ENCODE measurements at places on chromosomes 6 and 20.

DNA sequence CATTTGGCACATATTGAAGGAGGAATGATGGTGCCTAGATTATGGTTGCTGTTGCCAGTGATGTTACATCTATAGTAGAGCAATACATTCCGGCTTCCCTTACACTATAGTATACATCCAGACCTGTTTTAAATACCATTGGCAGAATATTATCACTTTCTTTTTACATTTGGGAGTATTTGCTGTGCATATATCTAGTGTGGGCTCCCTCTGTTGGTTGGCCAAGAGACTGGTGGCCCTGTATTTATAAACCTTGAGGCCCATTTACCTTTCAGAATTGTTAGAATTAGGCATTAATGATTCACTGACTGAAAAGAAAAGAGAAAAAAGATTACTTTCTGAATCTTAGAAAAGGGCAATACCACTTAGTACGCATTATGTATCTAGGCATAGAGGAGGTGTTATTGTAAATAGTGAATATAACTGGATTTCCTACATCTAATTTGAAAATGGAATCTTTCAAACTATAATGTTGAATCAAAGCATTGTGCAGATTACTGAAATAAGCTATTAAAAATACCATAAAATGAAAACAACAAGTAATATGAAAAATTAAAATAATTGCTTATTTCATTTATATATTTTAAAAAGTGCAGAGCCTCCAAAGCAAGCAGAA, 628.8 kb upstream of the MAN1A1 start:
- DNase-seq = no peak

DNA sequence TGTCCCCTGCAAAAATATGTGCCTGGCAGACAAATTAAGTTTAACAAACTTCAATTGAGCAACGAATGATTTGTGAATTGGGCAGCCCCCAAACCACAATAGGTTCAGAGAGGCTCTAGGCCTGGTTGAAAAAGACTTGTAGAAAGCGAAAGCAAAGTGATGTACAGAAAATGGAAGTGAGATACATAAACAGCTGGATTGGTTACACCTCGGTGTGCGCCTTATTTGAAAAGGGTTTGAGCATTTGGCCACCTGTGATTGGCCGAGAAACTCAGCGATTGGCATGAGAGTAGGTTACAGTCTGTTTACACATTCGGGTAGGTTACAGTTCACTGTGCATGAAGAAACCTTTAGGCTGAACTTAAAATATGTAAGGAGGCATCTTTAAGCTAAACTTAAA, 136.9 kb downstream of the CD83 start:
- no peak for DNase-seq

- no peak for DNase-seq
Measured at GRCh38 chr20:13220194-13220903, 725 bp upstream of the ISM1 start.

DNA sequence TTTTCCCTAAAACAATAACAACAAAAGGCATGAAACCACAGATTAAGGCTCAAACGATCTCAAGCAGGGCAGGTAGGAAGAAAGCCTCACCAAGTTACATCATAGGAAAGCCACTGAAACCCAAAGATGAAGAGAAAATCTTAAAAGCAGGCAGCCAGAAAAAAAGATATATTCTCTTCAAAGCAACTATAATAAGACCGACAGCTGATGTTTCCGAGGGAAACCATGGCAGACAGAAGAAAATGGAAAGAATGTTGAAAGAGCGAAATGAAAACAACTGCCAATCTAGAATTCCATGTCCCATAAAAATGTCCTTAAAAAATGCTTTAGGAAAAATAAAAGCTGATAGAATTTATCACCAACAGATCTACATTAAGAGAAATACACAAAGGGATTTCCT, 161.5 kb upstream of the THBS2 start:
- DNase-seq = no peak

DNA sequence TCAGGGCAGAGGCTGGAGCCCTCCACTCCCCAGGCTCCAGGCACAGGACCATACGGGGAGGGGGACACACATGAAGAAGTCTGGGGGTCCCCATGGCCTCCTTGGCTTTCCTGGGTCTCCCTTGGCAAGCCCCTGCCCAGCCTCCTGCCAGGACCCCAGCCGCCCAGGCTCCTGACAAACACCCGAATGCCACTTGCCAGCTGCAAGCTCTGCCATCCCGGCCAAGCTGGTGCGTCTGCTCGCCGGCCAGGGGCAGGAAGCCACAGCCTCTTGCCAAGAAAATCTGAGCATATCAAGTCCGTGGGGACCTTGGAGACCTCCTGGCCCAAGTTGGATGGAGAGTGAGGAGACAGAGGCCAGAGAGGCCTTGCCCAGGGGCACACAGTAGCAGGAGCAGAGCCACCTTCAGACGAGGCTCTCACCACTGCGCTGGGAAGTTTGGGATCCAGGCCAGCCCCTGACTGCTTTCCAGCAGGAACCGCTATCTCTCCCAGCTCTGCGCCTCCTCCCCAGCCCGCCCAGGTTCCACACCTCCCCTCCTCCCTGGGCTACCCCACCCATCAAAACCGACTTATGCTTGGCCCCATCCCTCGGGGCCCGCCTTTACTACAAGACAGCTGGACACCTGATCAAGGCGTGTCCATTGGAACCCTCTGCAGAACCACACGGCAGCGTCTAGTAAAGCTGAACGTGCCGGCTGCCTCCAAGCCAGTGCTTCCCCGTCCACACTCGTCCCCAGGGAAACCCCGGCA, 80.2 kb downstream of the GRM4 start:
- DNase-seq = peak; percentile 29

DNA sequence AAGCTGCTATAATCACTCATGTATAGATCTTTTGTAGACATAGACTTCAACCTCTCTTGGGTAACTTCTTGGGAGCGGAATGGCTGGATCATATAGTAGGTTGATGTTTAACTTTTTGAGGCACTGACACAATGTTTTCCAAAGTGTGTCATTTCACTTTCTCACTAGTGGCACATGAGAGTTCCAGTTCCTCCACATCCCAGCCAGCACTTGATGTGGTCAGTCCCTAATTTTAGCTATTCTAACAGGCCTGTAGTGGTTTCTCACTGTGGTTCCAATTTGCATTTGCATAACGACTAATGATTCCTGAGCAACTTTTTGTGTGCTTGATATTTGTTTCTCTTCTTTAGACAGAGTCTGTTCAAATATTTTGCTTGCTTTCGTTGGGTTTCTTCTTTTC, 221.3 kb downstream of the DLL1 start:
- DNase-seq = no peak

GRCh38 chr20:9838035-9838377, 870 bp downstream of the PAK5 start:
- DNase-seq = no peak

DNA sequence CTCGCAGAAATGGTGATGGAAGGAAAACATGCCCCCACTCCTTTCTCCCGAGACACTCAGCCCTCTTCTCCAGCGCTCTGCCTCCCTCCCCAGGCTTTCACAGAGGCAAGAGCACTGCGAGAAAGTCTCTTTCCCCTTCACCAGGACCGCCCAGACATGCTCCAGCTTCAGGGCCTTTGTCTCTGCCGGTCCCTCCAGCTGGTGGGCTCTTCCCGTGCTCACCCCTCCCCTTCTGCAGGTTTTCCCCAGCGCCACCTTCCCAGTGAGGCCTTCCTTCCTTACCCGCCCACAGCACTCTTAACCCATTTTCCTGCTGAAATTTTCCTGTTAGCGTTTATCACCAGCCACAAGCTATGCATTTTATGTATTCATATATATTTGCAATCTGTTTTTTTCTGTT, 86.2 kb downstream of the TFAP2C start:
- DNase-seq = no peak

- DNase-seq = no peak
Measured at GRCh38 chr6:124436803-124437202, 525.4 kb upstream of the RNF217 start.

- DNase-seq = no peak
Measured at GRCh38 chr20:11966186-11966585, 48.5 kb downstream of the BTBD3 start.

DNA sequence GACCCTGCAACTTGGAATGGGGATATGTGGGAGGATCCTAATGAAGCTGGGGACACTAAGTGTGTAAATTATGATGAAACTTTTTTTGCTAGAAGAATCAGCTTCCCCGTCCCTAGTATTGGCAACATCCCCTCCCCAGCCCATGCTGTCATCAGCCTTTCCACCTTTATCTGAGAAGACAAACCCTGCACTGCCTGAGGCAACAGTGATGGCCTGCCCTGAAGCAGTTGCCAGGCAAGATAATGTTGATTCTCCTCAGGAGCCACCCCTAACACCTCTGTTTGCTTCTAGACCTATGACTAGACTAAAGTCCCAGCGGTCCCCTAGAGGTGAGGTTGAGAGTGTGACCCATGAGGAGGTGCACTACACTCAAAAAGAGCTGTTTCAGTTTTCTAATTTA, 27.1 kb downstream of the MICA start:
- DNase-seq = no peak

DNA sequence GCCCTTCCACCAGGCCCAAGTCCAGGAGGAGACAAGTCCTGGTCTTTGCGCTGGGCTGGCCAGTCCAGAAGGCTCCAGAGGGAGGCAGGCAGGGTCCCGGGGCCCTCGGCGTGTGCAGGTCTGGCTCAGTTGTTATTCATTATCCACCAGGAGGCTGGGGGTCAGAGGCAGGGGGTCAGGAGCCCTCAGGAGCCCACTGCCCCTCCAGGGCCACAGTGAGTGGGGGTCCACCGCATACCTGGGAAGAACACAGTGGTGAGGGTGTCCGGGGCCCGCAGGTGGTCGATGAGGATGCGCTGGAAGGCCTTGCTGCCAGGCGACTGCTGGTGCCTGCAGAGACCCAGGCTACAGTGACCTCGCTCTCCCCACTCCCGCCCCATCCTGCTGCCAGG, 4.4 kb upstream of the C20orf144 start:
- DNase-seq = no peak

- no peak for DNase-seq
Measured at GRCh38 chr6:5673019-5673790, 333.5 kb downstream of the NRN1 start.

- DNase-seq = no peak
Measured at GRCh38 chr6:164151161-164152120, 736.9 kb downstream of the QKI start.

DNA sequence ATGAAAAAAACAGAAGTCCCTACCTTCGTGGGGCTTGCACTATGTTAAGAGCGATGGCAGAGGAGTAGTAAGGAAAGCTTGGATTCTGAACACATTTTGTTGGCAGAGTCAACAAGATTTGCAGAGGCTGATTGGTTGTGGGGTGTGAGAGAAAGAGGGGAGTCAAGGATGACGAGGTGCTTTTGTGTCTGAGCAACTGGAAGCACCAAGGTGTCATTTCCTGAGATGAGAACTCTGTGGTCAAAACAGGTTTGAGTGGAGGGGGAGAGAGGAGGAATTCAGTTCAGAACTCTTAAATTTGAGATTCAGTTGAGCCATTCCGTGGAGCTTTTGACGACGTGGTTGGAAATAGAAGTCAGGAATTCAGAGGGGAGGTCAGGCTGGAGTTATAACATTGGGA, 3.5 kb downstream of the OCSTAMP start:
- no peak for DNase-seq

DNA sequence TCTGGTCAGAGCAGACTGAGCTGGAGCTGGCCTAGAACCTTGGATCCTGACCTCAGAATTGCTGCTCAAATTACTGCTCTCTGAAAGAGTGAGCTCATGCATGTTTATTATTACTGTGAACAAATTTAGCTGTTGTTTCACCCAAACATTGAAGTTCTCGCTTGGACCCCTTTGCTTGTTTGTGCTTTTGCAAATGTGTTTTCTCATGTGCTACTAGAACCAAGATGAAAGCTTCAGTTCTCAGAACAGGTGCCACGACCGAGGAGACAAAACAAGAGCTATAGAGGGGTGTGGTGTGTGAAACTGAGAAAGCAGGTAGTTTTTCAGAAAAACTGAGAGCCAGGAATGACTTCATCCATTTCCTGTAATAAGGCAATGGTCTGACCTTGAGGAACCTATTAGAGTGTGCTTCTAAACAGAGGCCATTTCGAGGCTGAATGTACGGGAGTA, 50.0 kb upstream of the ESR1 start:
- no peak for DNase-seq

- DNase-seq = no peak
Measured at GRCh38 chr6:11810039-11810541, 31.5 kb upstream of the ADTRP start.

- DNase-seq = no peak
Measured at GRCh38 chr6:134267917-134268361, 50.0 kb downstream of the SGK1 start.

DNA sequence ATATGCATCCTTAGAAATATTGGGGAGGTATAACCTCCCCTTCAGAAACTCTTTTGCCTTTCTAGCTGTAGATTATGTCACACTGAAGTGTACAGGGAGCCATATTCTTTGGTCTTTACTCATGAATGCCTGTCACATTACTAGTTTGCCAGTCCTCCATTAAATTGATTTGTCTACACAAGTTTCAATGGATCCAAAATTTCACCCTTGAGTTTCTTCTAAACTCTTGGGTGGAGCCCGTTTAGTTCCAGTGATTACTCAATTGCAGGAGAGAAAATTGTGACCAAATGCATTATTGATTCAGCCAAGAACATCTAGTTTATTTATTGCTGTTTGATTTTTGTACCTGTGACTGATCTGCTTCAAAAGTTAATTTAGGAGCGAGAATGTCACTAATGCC, 60.4 kb upstream of the TFB1M start:
- DNase-seq = no peak

DNA sequence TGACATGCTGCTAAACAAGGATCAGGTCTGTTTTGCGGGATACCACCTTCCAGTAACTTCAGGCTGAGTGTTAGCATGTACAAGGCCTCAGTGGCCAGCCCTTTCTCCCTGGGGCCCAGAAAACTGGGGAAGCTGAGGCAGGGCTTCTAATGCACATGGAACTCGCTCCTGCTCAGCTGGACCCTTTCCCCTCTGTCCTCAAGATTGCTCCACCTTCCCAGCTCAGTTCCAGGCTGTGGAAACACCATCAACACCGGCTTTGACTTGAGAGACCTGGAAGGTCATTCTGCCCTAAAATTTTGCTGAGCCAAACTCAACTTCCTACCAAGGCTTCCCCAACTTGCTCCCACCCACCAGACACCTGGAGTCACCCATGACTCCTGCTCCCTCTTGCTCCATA, 4.2 kb upstream of the BLCAP start:
- no peak for DNase-seq

DNA sequence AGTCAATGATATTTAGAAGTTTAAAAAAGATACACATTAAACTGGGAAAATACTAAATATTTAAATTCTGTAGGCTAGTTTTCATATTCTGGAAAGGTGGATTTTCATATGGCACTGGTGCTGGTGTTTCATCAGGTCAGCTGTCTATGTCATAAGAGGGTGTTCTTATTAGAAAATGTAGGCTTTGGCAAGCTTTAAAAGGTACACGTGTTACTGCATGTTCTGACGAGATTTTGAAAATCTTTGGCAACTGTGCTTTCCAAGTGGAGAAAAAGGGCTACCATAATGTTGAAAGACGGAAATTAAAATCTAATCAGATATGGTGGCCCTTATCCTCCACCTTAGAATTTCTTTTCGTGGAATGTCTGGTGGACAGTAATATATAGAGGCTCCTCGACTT, 30.0 kb downstream of the SLC22A3 start:
- no peak for DNase-seq

DNA sequence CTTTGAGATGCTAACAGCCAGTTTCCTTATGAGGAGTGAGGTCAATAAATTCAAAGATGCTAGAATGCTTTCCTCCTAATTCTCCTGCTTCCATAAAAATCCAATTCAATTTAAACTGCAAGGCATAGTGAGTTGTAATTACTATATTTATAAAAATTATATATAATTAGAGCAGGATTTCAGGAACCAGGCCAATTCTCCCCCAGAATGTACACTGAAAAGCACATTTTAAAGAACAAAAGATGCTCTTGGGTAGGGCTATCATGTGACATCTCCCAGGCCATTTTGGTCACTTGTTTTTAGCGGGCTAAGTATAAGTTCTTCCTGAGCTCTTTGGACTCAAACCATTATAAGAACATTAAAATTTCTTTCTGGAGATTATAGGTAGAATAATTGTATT, 195.7 kb upstream of the KCNG1 start:
- no peak for DNase-seq

Measured in hindlimb muscle (tissue), 1 donor.